ENCODE measurements at places on chromosomes 6 and 20.

DNA sequence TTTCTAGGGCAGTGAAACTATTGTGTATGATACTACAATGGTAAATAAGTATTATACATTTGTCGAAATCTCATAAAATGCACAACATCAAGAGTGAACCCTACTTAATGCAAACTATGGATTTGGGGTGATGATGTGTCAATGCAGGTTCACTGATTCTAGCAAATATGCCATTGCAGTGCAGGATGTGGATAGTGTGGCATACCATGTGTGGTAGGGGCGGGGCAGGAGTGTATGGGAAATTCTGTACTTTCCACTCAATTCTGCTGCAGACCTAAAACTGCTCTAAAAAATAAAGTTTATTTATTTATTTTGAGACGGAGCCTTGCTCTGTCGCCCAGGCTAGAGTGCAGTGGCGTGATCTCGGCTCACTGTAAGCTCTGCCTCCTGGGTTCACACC is 44.3 kb downstream of the ABHD12 start:
- DNase-seq: peak; percentile 7

DNA sequence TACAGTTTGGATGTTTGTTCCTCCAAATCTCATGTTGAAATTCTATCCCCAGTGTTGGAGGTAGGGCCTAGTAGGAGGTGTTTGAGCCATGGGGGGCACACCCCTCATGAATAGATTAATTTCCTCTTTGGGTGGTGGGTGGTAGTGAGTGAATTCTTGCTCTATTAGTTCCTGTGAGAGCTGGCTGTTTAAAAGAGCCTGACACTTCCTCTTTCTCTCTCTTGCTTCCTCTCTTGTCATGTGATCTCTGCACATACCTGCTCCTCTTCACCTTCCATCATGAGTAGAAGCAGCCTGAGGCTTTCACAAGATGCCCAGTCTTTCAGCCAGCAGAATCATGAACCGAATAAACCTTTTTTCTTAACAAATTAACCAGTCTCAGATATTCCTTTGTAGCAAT is 340.2 kb upstream of the CHD6 start:
- no peak for DNase-seq

- DNase-seq: no peak
These were observed 53.3 kb upstream of the LGSN start for GRCh38 chr6:63372951-63373533.

- DNase-seq: no peak
These were observed 49.0 kb downstream of the SYNJ2 start for GRCh38 chr6:158030380-158031300.

GRCh38 chr20:55354720-55355119 is 650.6 kb downstream of the CBLN4 start:
- DNase-seq: no peak

DNA sequence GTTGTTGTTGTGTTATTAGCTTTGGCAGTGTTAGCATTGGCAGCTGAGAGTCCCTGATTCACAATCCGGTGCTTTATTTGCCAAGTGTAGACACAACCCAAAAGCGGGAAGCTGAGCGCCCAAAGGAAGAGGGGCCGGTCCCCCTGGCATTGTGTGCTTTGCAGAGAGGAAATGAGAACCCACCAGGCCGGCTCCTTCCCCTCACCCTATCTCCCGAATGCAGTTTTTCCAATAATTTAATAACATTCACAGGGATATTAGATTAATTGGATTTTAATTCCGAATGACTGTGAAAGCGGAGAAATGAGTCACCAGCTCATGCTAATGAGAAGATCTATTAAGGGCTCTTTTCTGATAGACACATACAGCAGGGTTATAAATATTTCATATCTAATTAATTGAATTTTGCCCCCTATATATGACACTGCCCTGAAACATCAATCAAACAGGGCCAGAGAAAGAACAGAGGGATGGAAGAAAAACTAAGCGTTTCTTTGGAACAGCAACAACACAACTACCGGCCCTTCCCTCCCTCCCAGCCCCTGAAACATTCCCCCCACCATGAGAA is 143.8 kb downstream of the MBOAT1 start:
- DNase-seq: no peak

DNA sequence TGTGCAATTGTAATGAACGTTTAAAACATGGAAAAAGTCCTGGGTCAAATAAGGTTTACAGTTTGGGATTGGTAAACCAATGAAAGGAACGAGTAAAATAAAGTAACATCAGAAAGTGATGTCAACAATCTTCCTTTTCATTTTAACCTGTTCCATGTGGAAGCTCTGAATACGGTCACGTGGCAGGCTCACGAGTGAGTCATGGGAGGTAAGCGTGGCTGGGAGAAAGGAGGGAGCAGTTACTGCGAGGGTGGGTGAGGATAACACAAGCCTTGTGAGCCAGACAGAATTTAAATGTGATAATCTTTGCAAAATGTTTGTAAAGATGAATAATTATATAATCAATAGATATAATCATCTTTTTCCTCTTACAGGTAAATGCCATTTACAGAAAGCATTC is 171.3 kb upstream of the HDAC2 start:
- no peak for DNase-seq

GRCh38 chr6:109351231-109352130 is 30.8 kb downstream of the CD164 start:
- no peak for DNase-seq

DNA sequence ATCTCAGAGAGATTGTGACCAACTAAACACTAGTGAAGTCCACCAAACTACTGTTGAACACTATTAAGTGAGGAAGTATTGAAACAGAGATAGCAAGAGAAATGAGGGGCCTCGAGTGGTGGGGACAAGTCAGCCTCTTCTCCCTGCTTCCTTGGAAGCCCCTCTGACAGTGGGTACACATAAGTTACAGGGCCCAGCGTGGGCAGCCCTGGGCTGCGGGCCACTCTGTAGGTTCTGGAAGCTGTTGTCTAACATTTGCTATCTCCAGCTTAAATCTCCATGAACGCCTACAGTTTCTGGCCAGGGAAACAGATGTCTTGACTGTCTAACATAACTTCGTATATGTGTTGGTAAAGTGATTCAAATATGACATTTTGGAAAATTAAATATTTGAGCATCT is 71.4 kb downstream of the KLHL32 start:
- no peak for DNase-seq

- DNase-seq: no peak
These were observed 126.6 kb upstream of the SALL4 start for GRCh38 chr20:51928931-51929330.

DNA sequence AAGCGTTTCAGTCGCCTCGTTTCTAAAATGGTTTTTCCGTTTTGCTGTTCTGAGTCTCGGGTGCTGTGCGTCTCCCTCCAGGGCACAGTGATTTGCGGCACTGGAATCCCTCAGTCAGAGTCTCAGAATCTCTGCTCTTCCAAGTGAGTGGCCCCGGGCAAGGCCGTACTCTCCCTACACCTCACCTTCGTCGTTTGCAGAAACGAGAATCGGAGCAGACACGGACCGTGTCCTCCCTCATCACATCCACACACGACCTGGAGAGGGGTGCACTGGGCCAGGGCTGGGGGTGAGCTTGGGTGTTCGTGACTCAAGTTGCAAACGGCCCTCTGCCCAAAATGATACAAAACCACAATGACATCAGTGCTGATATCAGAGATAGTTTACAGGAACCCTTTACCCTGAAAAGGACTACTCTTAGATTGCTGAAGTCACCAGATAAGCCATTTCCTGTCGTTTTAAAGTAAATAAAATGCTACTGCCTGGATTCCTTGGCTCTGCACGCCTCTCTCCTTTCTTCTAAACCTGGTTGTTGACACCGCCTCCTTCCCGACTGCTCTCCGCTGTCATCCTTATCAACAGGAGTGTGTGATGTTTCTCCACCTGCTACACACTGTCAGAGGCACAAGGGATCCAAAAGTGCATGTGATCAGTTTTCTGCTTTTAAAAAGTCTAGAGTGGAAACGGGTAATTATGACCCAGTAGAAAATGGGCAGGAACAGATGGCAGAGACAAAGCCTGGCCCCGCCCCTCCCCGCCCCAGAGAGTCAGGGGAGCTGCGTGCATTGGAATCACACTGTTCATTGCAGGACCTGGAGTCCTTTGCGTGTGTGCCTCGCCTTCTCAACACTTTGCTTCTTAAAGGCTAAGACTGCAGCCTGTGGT is 38.4 kb downstream of the KIF25 start:
- no peak for DNase-seq

- DNase-seq: no peak
These were observed 21.8 kb downstream of the TGM2 start for GRCh38 chr20:38143238-38143645.

- no peak for DNase-seq
These were observed 82.4 kb downstream of the SLC2A10 start for GRCh38 chr20:46791722-46792416.

DNA sequence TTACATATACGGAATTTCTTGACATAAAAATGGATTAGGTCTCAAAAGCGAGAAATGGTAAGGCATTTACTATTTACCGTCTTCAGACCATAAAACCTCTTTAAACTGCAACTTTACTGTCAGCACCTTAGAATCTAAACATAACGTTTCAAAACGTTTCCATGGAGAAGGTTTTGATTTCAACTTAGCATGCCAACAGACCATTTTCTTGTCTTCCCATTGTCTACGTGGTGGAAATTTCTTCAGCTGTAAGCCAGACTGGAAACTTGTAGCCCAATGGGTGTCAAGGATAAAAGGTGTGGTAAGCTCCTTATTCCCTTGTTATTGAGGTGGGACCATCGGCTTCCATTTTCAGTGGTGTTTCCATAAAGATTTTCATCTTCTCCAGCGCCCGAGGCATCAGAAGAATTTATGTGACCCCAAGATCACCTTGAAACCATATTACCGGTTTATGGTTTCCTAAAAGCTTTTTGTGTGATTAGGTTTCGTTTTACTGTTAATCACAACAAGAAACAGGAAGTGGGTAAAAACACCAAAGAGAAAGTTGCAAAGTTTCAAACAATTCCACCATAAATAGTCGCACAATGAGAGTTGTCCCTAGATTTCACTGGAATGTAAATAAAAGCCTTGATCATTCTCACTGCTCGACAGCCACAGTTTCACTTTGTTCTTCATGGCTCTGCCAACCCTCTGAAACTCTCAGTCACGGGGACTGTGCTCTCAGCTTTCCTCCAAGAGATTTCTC is 63.0 kb upstream of the CD2AP start:
- peak; percentile 52 for DNase-seq

DNA sequence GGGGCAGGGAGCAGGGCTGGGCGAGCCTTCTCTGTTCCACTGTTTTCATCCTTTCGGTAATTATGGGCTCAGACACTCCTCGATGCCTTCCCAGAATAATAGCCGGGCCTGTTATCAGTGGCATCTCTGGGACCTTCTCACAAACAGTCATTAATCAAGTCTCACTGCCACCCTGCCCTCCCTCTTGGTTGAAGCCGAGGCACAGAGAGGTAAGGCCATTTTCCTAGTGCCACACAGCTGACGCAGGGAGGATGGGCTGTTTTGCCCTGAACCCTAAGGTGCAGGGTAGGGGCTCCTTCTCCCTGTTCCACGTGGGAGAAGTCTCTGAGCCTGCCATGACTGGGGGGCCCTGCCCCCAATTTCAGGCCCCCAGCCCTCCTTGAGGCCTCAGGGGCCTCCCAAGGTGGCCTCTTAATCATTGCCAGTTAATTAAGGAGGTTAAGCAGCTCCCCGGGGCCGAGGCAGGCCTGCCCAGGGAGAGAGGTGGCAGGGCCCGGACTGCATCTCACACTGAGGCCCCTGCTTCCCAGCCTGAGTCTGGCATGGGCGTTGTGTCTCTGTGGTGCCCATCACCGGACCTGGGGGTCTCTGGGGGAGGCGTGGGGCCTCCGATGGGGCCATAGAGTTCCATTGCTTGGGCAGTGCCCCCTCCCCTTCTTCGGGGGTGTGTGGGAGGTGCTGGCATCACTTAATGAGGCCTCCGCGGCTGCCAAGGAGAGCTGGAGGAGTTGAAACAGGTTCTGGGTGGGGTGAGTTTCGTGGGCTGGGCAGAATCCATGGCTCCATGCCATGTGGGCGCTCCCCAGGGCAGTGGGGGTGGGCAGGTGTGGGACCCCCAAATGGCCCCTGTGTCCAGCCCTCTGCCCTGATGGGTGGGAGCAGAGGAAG is 42.9 kb downstream of the CEBPB start:
- no peak for DNase-seq

DNA sequence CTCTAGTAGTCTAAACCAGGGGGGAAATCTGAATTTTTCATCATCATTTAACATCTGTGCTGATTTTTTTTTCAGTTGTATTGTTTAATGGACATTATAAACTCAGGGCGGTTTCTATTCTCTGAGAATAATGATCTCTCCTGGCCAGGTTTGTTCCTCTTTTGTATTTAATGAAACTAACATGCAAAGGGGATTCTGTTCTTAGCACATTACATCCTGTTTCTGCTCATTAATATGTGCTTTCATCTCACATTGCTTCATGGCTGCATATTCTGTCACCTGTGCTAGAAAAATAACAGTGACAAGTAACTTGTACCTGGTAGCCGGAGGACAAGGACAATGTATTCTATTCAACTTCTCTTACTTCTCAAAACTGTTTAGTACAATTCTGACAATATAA is 806 bp downstream of the HLA-DOB start:
- DNase-seq: no peak

DNA sequence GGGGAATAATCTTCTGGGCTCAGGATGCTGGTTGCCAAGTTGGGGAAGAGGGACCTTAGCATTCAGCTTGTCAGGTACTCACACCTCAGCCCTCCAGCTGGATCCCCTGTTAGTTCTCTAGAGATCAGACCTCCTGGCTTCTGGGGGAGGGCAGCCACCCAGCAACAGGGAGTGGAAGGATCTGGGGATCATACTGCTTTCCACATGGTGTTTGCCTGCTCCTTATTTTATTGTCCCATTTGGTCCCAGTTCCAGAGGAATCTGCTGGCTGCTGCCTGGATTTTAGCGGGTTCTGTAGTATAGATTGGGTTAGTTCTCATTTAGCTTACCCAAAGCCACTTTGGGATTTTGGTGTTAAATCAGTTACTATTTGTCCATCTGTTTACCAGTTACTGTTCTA is 29.3 kb downstream of the KAT14 start:
- DNase-seq: no peak

- DNase-seq: peak; percentile 83
These were observed 71.4 kb upstream of the TULP1 start for GRCh38 chr6:35583893-35584688.

DNA sequence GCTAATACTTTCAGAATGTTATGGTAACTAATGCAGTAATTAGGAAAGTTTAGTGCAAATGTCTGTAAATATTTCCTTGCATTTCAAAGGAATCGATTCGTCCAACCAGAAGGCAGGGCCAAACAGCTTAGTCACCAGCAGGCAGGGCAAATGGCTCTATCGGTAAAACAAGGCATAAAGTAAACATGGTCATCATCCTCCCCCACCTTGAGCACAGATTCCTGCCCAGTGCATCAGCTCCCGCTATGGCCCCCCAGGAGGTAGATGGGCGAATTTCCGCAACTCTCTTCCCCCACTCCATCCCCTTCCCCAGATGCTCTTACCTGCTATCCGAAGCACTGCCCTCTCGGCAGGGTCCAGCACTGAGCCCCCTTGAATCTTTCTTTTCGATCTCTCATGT is 103.8 kb upstream of the BEND6 start:
- no peak for DNase-seq

Data from CD4-positive, alpha-beta T cell treated with Interleukin-17A for 1 hour (primary cell).